Upper lobe of left lung (tissue), 6 donors: ENCODE measurements at places on chromosomes 13 and 19. TPM values are rescaled to one million over a fixed set of nuclear protein-coding genes. Genes with fewer than 3 reads are reported as not detected.

GRCh38 chr13:39197647-39198007, 159.4 kb downstream of the NHLRC3 start:
- H3K4me1 ChIP-seq: peaks cover 10% of the 10 kb centered on the region
- no peak overlapping the region for H3K4me3 ChIP-seq
- H3K36me3 ChIP-seq: no peaks in the 10 kb centered on the region
- no peaks in the 10 kb centered on the region for H3K27me3 ChIP-seq
- DNase-seq: no peak

GRCh38 chr13:23811366-23812062, 77.7 kb downstream of the MIPEP start:
- H3K36me3 ChIP-seq: no peaks in the 10 kb centered on the region
- no peaks in the 10 kb centered on the region for H3K27me3 ChIP-seq
- no peak for DNase-seq
- H3K27ac ChIP-seq: no peak overlapping the region
- H3K4me1 ChIP-seq: peaks cover 6% of the 10 kb centered on the region

GRCh38 chr19:39406656-39407409, at the start of gene ZFP36:
TSS of gene ZFP36 (plus strand) at chr19:39406847. CDS start at chr19:39406905, 58 bp downstream.
- H3K27ac ChIP-seq: peak within 1 kb of the TSS; percentile 100
- DNase-seq: peak; percentile 93
- H3K36me3 ChIP-seq: peaks cover 14% of the 10 kb centered on the region
- H3K27me3 ChIP-seq: no peaks in the 10 kb centered on the region
- H3K4me1 ChIP-seq: peaks cover 38% of the 10 kb centered on the region
- H3K4me3 ChIP-seq: peak within 1 kb of the TSS; percentile 80

DNA sequence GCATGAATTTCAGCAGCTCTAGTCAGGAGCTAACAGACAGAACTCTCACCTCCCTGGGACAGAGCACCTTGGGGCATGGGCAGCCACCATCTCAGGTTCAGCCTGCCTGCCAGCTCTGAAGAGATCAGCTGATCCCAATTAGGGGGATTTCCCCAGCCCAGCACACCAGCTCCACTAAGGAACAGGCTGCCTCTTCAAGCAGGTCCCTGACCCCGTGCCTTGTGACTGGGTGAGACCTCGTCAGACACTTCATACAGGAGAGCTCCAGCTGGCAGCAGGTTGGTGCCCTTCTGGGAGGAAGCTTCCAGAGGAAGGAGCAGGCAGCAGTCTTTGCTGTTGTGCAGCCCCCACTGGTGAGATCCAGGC, 84.5 kb upstream of the UFM1 start:
- no peak for DNase-seq
- no peaks in the 10 kb centered on the region for H3K27me3 ChIP-seq
- no peak overlapping the region for H3K4me3 ChIP-seq
- H3K4me1 ChIP-seq: no peaks in the 10 kb centered on the region
- no peaks in the 10 kb centered on the region for H3K36me3 ChIP-seq

DNA sequence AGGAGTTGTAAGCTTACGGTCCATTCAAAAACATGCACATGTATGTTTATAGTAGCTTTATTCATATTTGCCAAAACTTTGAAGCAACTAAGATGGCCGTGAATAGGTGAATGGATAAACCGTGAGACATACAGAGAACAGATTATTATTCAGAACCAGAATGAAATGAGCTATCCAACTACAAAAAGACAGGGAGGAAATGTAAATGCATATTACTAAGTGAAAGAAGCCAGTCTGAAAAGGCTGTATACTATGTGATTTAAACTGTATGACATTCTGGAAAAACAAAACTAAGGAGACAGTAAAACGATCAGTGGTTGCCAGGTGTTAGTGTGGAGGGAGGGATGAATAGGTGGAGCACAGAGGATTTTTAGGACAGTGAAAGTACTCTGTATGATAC, 19.9 kb downstream of the NDFIP2 start:
- no peak for DNase-seq
- H3K27me3 ChIP-seq: no peaks in the 10 kb centered on the region
- H3K36me3 ChIP-seq: no peaks in the 10 kb centered on the region
- peaks cover 2% of the 10 kb centered on the region for H3K4me1 ChIP-seq

DNA sequence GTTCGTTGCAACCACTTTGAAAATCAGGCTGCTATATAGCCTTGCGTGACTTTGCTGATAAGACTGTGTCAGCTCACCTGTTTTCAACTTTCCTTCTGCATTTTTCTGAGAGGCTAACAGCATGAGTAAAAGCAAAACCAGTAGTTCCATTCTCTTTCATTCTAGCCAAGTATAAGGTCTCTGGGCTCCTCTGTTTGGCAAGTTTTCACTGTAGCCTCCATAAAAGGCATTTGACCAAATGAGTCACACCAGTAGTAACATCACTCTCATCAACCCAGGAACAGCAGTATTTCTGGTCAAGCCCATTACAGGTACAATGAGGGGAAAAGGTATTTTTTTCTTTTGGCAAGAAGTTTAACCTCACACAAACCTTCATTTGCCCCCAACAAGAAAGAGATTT, 1149.8 kb upstream of the MIR17HG start:
- H3K27me3 ChIP-seq: no peaks in the 10 kb centered on the region
- DNase-seq: no peak
- H3K4me1 ChIP-seq: no peaks in the 10 kb centered on the region
- no peak overlapping the region for H3K27ac ChIP-seq
- H3K4me3 ChIP-seq: no peak overlapping the region

GRCh38 chr13:30618930-30619279, 1.2 kb downstream of the USPL1 start:
- H3K4me1 ChIP-seq: peaks cover 32% of the 10 kb centered on the region
- H3K4me3 ChIP-seq: peak overlapping the region; percentile 81
- peak overlapping the region; percentile 99 for H3K27ac ChIP-seq
- H3K27me3 ChIP-seq: no peaks in the 10 kb centered on the region
- no peaks in the 10 kb centered on the region for H3K36me3 ChIP-seq

GRCh38 chr19:19185853-19186740, 5.9 kb downstream of the BORCS8 start:
- H3K4me3 ChIP-seq: no peak overlapping the region
- DNase-seq: peak; percentile 43
- peak overlapping the region; percentile 83 for H3K27ac ChIP-seq

DNA sequence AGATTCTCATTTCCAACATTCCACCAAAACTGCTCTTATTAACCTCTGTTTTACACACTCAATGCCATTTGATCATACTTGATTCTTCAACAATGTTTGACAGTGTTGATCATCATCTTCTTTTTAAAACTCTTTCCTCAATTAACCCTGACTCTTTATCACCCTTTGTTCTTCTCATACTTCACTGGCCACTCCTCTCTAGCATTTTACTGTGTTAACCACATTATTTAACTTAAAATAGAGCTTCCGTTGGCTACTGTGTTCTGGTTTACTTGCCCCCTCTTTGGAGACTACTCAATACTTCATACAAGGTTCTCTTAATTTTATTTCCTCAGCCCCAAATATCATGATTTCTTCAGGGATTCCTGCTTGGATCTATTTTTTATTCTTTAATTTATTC, 121.1 kb upstream of the SPRY2 start:
- no peaks in the 10 kb centered on the region for H3K27me3 ChIP-seq
- DNase-seq: no peak
- H3K27ac ChIP-seq: no peak overlapping the region
- H3K4me1 ChIP-seq: no peaks in the 10 kb centered on the region
- H3K36me3 ChIP-seq: no peaks in the 10 kb centered on the region

GRCh38 chr19:4429256-4429655, 26.8 kb downstream of the CHAF1A start:
- no peak for DNase-seq
- no peak overlapping the region for H3K4me3 ChIP-seq
- H3K4me1 ChIP-seq: peaks cover 6% of the 10 kb centered on the region
- H3K27me3 ChIP-seq: no peaks in the 10 kb centered on the region
- H3K27ac ChIP-seq: peak overlapping the region; percentile 4
- H3K36me3 ChIP-seq: peaks cover 8% of the 10 kb centered on the region

GRCh38 chr19:29383696-29384095, 142.1 kb upstream of the VSTM2B start:
- H3K36me3 ChIP-seq: no peaks in the 10 kb centered on the region
- H3K4me3 ChIP-seq: no peak overlapping the region
- no peak overlapping the region for H3K27ac ChIP-seq
- no peaks in the 10 kb centered on the region for H3K27me3 ChIP-seq
- no peaks in the 10 kb centered on the region for H3K4me1 ChIP-seq
- peak; percentile 5 for DNase-seq

DNA sequence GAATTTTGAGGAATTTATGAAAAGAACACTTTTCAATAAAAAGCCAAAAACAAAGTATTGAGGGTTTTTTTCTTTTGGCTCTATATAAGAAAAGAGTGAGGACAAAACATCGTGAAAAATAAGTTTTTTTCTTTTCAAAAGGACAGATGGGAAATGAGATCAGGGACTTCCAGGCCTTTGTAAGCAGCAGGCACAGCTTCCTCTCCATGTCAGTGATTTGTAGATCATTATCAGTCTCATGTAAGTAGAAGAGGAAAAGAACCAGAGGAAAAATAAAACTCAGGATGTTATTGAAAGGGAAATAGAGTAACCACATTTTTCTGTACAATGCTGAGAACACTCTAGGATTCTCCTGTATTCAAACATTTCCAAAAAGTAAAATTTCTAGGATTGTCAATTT, 29.9 kb downstream of the DOCK9 start:
- H3K27me3 ChIP-seq: no peaks in the 10 kb centered on the region
- no peak for DNase-seq
- peaks cover 15% of the 10 kb centered on the region for H3K4me1 ChIP-seq
- H3K27ac ChIP-seq: no peak overlapping the region

DNA sequence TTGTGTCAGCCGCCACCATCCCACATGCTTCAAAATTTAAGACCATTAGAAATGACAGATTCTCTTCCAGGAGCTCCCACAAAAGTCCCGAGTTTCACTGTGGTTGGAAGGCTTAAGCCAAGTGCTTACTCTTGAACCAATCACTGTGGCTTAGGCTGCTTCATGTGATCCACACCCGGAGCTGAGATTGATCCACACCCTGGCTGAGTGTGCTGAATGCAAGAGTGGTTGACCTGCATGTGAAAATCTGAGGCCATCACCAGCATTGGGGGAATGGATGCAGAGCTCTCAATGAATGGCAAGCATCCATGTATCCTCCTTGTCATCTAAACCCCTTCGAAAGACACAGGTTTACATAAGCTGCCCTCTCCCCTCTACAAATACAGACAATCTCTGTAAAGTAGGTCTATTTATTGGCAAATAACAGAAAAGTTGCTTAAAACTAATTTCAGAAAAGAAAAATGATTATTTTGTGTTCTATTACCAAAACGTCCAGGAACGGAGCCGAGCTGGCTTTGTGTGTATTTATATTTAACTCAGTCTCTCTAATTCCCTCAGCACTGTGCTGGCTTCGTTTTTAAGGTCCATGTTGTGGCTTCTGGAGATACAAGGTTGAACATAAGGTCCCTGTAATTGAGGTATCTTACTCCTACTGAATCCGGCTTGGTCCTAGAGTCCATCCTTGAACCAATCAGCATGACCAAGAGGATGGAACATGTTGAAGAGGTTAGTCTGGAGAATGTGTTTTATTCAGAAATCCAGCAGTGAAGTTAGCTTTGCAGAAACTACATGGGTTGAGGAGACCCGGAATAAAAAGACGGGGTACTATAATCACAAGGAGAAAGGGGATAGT, 332.4 kb downstream of the LIG4 start:
- no peak overlapping the region for H3K4me3 ChIP-seq
- H3K27me3 ChIP-seq: no peaks in the 10 kb centered on the region
- DNase-seq: no peak
- H3K36me3 ChIP-seq: no peaks in the 10 kb centered on the region
- H3K4me1 ChIP-seq: no peaks in the 10 kb centered on the region

GRCh38 chr19:41802770-41803169, 6.4 kb downstream of the CEACAM3 start:
- DNase-seq: no peak
- peak overlapping the region; percentile 84 for H3K27ac ChIP-seq
- no peaks in the 10 kb centered on the region for H3K27me3 ChIP-seq
- H3K36me3 ChIP-seq: no peaks in the 10 kb centered on the region
- no peak overlapping the region for H3K4me3 ChIP-seq

DNA sequence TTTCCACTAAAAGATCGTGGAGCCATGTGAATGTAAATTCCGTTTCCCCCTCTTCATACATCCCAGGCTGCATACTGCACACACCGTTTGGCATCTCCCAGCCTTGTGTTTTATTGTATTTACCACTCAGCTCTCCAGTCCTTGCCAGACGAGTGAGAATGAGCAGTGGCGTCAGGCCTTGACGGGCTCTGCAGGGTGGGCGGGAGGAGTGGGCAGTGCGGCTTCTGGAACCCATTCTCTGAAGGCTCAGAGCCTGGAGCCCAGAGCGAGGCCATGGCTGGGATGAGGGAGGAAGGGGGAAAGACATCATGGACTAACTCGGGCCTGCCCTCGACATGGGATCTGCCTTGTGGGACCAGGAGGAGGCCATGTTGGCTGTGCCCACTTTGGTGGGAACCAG, 25.1 kb downstream of the BICRA start:
- H3K27ac ChIP-seq: no peak overlapping the region
- no peaks in the 10 kb centered on the region for H3K36me3 ChIP-seq
- peaks cover 10% of the 10 kb centered on the region for H3K4me1 ChIP-seq
- H3K27me3 ChIP-seq: no peaks in the 10 kb centered on the region
- H3K4me3 ChIP-seq: no peak overlapping the region
- no peak for DNase-seq

- DNase-seq: no peak
- H3K4me1 ChIP-seq: peaks cover 18% of the 10 kb centered on the region
- peaks cover 97% of the 10 kb centered on the region for H3K36me3 ChIP-seq
- no peak overlapping the region for H3K4me3 ChIP-seq
- H3K27me3 ChIP-seq: no peaks in the 10 kb centered on the region
- H3K27ac ChIP-seq: peak overlapping the region; percentile 30
Measured at GRCh38 chr19:10636304-10636972, 11.1 kb downstream of the SLC44A2 start.

DNA sequence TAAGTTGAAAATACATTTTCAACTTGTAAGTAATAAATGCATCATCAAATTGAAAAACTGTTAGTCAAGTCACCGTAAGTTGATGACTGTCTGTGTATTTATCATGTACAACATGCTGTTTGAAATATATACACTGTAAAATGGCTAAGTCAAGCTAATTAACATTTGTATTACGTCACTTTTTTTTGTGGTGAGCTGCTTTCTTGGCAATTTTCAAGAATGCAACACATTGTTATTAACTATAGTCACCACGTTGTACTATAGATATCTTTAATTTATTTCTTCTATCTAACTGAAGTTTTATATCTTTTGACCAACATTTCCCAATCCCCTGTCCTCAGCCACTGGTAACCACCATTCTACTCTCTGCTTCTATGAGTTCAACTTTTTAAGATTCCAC, 57.0 kb downstream of the RBM26 start:
- no peaks in the 10 kb centered on the region for H3K27me3 ChIP-seq
- H3K27ac ChIP-seq: no peak overlapping the region
- no peaks in the 10 kb centered on the region for H3K36me3 ChIP-seq
- no peak overlapping the region for H3K4me3 ChIP-seq
- no peaks in the 10 kb centered on the region for H3K4me1 ChIP-seq

The ZNF382 gene
- total RNA-seq: 3.1 TPM

The ZNF431 gene
- total RNA-seq: 16.6 TPM

The MIA gene
- 5.2 TPM for total RNA-seq

The RASGRP4 gene
- total RNA-seq: 15.7 TPM

The LILRB3 gene
- total RNA-seq: 43.4 TPM

The TMEM147 gene
- total RNA-seq: 70.3 TPM

The ADGRE3 gene
- total RNA-seq: 9.6 TPM
